Nephron progenitor cell (in vitro differentiated cells): ENCODE measurements at places on chromosomes 3 and 15.

DNA sequence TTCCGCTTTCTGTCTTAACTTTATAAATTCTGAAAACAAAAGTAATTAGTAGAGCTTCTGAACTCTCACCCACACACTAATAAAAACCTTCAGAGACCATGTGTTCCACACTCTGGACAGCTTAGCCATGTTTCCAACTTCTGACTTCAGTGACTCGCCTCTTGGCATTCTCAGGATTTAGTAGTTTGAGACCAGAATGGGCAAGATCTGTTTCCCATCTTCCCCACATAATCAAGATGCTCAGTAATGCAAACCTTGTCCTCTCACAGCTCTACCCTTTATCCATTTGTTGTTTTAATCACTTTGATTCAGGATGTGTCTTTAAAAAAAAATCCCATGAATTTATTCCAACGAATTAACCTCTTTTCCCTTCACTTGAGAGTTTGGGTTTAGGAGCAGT is 166.6 kb upstream of the SLC24A5 start:
- DNase-seq = no peak

DNA sequence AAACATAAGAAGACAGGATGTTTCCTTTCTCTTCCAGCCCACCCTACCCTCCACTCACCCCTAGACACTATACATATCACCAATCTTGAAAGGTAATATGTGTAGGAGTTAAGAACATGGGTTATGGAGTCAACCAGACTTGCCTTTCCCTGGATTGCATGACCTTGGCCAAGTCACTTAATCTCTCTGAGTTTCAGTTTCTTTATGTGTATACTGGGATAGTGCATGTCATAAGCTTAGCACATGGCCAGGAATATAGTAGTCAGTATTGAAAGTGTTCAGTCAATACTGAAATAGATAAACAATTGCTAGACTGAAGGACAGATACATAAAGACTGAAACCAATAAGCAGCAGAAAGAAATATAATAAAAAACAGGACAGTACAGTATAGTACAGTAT is 283.2 kb upstream of the STT3B start:
- DNase-seq = no peak

DNA sequence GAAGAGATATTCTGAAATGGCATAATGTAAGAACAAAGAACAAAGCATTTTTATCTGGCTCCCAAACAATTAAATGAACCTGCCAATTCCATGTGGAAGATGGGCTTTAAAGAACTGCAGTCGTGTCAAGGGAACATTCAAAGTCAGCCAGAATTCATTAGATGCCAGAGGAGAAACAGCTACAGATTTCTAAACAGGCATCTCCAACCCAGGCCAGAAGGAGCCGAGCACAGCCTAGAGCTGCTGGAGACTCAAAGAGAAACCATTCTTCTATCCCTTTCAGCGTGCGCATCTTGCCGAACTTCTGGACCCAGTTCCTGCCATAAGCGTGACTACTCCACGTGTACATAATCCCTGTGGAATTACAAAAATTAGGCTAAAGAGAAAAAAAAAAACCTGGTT is 60.4 kb downstream of the MB21D2 start:
- no peak for DNase-seq

- no peak for DNase-seq
Measured at GRCh38 chr15:76904461-76905012, 603 bp downstream of the SCAPER start.

GRCh38 chr15:96322536-96323318 is 7.8 kb upstream of the NR2F2 start:
- peak; percentile 78 for DNase-seq

- no peak for DNase-seq
Measured at GRCh38 chr15:59447367-59447766, 9.4 kb downstream of the FAM81A start.

DNA sequence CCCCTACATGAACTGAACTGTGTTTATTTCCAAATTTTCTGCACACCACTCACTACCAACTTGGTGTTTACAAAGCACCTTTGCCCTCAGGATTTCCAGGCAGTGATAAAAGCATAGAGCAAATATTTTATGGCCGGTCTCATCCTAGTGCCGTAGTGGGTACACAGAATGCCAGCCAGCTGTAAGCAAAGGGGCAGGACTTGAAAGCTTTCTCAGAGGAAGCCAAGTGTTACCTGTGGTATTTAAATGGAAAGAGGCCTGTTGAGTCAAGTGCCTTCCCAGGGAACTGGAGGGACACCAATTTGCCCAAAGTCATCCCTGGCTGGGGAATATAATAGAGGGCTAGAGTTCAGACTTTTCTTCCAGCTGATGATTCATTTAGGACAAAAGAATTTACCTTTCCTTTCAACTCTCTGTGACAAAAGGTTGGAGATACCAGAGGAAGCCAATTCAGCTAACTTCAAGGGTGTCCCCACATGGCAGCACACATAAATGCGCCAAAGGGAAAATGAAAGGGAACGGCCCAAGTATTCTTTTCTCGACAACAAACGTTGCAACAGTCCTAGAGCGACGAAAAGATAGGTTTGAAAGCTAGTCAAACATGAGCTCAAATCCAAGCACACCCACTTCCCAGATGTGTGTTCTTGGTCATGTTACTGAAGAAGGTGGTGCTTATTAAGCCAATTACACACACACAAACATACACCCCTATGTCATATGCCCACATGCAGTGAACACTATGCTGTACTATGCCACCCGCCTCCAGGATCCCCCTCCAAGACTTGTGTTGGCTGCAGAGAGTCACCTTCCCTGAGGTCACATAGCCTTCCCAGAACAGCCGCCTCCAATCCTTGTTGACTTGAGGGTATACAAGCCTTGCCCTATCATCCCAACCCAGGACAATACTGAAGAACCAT is 27.7 kb downstream of the MAGI1 start:
- no peak for DNase-seq

- DNase-seq = no peak
Measured at GRCh38 chr3:158830391-158830790, 28.5 kb downstream of the MFSD1 start.
